ENCODE measurements at places on chromosomes 11 and 22.

- peak; percentile 72 for DNase-seq
These were observed 12.0 kb downstream of the PPIL2 start for GRCh38 chr22:21677606-21678443.

- DNase-seq: peak; percentile 24
These were observed 72.1 kb downstream of the LRRC32 start for GRCh38 chr11:76598426-76598839.

GRCh38 chr11:880447-880846 is 30.2 kb downstream of the CHID1 start:
- no peak for DNase-seq

GRCh38 chr11:92324890-92325289 is 100.3 kb downstream of the FAT3 start:
- DNase-seq: no peak

GRCh38 chr11:10095412-10096208 is 198.4 kb downstream of the SBF2 start:
- no peak for DNase-seq

DNA sequence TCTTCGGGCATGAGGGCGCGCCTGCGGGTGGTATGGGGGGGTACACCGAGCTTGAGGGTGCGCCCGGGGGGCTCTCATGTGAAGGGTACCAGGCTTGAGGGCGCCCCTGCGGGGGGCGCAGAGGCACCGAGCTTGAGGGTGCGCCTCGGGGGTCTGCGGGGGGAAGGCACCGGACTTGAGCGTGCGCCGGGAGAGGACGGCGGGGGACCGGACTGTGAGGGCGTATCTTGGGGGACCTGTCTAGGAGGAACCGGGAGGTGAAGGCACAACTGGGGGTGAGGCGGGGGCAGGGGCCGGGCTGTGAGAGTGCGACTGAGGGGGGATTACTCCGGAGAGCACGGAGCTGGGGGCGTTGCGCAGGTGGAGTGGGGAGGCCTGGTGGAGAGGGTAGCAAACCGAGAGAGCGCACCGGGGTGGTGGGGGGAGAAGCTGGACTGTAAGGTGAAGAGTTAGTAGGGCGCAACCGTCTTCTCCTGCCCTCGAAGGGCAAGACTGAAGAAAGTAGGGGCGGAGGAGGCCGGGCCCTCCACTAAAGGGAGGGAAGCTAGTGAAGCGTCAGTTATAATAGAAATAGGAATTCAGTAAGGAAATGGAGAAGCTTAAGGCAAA is 1.1 kb upstream of the DDX6 start:
- DNase-seq: no peak

GRCh38 chr11:36713715-36714114 is 115.7 kb upstream of the RAG2 start:
- DNase-seq: no peak

GRCh38 chr11:101126551-101127196 is 2.9 kb downstream of the PGR start:
- no peak for DNase-seq

GRCh38 chr11:36165621-36166397 is 123.4 kb downstream of the COMMD9 start:
- peak; percentile 14 for DNase-seq

DNA sequence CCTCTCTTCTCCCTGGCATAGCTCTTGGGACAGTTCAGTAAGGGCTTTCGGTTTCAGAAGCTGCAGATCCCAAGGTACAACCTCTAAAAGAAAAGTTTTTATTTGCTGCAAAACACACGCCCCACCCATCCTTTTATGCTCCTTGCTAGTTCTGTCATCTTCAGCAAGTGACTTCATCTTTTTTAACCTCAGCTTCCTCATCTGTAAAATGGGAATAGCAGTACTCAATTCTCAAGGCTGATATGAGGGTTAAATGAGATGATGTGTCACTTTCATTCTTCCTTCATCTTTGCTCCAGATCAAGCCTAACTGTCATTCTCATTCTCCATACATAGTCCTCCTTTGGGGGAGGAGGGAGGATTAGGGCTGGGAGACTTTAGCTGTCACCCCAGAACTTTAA is 90.0 kb upstream of the ALX4 start:
- no peak for DNase-seq

DNA sequence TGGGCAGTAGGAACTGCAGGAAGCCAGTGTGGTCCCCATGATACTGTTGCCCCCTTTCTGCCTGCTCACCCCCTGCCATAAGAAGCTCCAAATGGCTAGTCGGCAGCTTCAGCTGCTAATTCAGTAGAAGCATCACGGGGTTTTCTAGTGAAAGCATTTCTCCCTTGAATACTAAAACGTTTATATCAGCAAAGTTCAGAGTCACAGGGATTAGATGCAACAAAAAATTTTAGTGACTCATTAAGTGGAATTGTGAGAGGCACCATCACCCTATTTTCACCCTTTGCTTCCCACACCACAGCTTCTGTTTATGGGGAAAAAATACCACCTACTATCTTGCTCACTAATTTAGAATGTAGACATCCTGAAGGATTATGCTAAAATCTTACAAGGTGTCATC is 25.2 kb downstream of the RAB39A start:
- DNase-seq: no peak

- no peak for DNase-seq
These were observed 141.7 kb downstream of the FAM76B start for GRCh38 chr11:95647871-95648270.

DNA sequence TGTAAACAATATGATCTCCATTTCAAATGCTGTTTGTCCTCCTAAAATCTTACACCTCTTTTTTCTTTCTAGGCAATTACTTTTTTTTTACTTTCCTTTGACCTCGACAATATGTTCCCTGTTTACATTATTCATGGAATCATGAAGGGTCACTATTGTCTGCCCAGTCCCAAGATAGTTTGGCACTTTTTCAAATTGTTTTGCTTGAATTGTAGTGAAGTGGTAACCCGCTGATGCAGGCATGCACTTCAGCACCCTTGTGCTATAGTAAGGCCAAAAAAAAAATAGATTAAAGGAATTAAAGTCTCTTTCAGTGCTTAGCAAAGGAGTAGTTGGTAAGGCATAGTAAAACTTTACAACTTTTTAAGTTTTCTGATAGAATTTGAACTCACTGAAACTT is 90.9 kb downstream of the PAX6 start:
- DNase-seq: no peak

- DNase-seq: no peak
These were observed 249.1 kb downstream of the FAT3 start for GRCh38 chr11:92473736-92474135.

GRCh38 chr22:32634421-32634981 is 159.9 kb downstream of the FBXO7 start:
- DNase-seq: no peak

- no peak for DNase-seq
These were observed 812 bp upstream of the SMTN start for GRCh38 chr22:31080164-31080847.

DNA sequence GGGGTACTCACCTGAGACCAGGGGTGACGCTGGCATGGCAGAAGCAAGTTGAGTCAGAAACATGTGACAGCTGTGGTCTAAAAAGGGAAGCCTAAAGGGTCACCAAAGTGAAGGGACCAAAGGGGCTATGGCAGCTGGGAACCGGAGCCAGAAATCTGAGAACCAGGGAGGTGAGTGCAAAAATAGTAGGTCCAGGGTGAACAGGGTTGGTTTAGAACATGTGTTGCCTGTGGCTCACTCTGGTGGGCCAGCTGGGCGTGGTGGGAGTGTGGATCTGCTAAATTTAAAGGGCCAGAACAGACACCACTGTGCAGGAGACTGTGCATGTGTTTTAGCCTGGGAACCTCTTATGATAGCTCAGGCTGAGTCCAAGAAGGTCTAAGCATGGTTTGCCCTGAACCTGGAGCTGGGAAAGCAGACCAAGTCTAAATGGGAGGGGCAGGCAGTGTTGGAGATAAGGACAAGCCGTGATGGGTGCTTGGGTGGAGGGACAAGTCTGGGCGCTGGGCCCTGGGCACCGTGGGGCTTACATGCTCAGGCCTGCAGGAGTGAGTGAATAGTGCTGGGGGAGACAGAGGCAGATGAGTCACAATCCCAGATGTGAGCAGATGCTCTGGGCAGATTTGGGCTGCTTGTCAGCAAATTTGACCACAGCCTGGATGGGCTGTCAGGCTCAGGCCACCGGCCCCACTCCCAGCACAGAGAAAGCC is 41.4 kb upstream of the ZBED5 start:
- DNase-seq: no peak

GRCh38 chr11:107842412-107843100 is 16.0 kb downstream of the SLC35F2 start:
- DNase-seq: no peak

DNA sequence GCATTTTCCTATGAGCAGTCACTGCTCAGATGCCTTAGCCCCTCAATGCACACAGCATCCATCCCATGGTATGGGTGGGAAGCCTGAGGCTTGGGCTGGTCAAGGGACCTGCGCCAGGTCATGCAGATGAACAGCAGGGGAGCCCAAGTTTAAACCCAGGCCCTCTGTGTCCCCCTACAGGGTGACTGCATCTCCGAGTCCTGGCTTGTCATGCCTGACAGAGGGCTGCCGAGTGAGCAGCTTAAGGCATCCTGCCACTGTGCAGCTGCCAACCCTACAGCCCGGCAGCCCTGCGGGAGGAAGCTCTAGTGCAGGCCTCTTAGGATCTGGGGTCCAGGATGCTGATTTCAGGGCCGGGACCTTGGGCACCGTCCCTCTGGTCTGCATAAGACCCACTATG is 10.0 kb downstream of the IL2RB start:
- no peak for DNase-seq

GRCh38 chr22:34814260-34815025 is 251.5 kb upstream of the ISX start:
- DNase-seq: no peak

DNA sequence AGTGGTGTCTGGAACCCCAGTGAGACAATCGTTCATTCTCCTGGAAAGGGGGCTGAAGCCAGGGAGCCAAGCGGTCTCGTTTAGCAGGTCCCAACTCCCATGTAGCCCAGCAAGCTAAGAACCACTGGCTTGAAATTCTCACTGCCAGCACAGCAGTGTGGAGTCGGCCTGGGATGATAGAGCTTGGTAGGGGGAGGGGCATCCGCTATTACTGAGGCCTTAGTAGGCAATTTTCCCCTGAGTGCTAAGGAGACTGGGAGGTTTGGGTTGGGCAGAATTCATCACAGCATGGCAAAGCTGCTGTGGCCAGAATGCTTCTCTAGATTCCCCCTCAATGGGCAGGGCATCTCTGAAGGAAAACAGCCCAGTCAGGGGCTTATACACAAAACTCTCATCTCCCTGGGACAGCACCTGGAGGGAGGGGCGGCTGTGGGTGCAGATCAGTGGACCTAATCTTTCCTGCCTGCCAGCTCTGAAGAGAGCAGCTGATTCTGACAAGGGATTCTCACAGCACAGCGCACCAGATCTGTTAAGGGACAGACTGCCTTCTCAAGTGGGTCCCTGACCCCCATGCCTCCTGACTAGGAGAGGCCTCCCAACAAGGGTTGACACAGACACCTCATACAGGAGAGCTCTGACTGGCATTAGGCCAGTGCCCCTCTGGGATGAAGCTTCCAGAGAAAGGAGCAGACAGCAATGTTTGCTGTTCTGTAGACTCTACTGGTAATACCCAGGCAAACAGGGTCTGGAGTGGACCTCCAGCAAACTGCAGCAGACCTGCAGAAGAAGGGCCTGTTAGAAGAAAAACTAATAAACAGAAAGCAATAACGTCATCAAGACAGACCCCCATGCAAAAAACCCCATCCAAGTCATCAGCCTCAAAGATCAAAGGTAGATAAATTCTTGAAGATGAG is 14.8 kb downstream of the OR52M1 start:
- no peak for DNase-seq

- DNase-seq: no peak
These were observed 49.7 kb downstream of the CYTH4 start for GRCh38 chr22:37331856-37332536.

DNA sequence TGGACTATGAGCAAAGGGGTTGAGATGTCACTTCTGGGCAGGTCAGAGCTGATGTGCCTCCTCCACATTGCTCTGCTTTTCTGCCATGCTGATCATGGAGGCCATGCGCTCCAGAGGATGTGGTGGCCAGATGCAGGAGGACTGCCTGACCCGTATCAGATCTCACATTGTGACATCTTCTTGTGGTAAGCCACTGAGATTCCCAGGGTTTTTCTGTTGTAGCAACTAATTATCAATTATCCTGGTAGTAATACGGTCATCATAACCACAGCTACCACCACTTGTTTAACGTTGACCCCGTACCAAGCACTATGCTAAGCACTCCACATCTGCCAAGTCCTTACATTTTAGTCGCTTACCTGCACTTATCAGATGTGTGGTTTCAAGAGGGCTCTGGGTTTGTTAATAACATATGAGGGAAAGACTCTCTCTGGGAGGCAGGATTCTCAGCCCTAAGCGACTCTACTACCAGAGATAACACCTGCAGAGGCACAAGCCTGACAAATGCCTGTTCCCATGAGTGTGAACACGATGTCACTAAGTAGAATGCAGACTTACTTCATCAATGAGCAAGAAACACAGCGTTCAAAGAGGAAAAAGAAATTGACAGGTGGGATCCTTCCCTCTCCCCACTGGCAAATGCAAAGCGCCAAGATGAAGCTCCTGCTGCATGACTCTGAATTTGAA is 63.6 kb upstream of the TIMP3 start:
- no peak for DNase-seq

GRCh38 chr11:36333468-36333867 is 37.4 kb downstream of the PRR5L start:
- no peak for DNase-seq

DNA sequence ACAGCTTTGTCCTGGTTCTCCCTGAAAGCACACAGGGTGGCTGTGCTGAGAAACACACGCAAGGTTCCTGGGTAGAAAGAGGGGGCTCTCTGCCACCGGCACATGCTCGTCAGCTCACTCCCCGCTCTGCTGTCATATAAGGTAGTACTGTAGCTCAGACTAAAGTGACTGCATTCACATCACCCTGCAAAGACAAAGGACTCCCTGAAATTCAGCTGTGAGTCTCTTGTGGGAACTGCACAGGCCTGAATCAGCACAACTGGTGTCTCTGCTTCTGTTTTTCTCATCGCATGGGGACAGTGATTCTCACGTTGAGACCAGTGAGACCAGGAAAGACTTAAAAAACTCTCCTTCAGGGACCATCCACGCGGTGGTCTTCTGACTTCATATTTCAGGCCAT is 124.1 kb upstream of the BID start:
- no peak for DNase-seq

GRCh38 chr11:2099516-2100349 is 39.5 kb downstream of the IGF2 start:
- DNase-seq: peak; percentile 17

DNA sequence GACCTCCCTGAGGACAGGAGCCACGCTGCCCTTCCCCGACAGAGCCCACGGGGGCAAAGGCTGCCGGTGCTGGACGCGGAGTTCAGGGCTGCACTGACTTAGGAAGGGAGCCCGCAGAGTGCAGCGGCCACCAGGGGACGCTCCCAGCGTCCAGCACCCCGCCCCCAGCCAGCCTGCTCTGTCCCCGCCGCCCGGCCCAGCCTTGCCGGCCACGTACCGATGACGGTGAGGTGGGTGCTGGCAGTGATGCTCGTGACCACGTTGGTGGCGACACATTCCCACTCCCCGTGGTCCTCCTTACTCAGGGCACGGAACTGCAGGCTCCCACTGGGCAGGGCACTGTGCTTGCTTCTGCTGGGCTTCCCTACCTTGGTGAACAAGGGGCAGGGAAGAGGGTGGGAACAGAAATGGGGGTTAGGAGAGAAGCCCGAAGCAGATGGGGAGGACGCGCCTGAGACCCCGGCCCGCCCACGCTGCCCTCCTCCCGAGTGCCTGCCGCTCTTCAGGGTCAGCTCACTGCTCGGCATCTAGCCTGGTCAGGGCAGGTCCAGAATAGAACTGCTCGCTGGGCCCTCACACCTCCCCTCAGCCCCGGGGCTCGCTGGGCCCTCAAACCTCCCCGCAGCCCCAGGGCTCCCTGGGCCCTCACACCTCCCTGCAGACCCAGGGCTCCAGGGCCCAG is 25.9 kb downstream of the IGSF9B start:
- no peak for DNase-seq

- no peak for DNase-seq
These were observed 21.3 kb upstream of the MTNR1B start for GRCh38 chr11:92948116-92948515.

Data from NCI-H2081 (cell line).